HFFc6 (cell line): ENCODE measurements at places on chromosomes 16 and 17.

- DNase-seq, result no peak
These were observed 80.0 kb downstream of the SMG6 start for GRCh38 chr17:2223617-2223927.

- no peak for DNase-seq
These were observed 75.4 kb downstream of the CYB561 start for GRCh38 chr17:63370696-63371095.

- no peak for DNase-seq
These were observed 7.4 kb downstream of the SSTR2 start for GRCh38 chr17:73172252-73172651.

DNA sequence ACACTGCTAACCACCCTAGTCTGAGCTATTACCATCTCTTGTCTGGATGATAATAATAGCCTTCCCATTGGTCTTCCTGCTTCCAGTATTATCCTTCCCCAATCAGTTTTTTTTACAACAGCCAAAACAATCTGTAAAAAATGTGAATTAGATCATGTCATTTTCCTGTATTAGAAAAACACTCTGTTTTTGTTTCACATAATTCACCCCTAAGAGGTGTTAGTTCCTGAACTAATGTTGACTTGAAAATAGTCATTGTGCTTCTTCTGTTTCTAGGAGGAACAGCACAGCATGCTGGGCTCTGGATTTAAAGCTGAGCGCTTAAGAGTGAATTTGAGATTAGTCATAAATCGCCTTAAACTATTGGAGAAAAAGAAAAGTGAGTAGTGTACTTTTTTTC is 20.0 kb downstream of the IST1 start:
- no peak for DNase-seq

DNA sequence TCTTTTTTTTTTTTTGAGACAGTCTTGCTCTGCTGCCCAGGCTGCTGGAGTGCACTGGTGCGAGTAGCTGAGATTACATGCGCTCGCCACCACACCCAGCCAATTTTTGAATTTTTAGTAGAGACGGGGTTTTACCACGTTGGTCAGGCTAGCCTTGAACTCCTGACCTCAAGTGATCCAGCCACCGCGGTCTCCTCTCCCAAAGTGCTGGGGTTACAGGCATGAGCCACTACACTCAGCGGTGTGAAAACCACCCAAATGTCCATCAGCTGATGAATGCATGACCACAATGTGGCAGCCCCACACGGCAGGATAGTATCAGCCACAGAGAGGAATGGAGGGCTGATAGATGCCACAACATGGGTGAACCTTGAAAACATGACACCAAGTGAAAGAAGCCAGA is 2.1 kb downstream of the P2RX5 start:
- no peak for DNase-seq
